Bronchial epithelial cell (primary cell): ENCODE measurements at places on chromosomes 13 and 19.

- peak; percentile 8 for DNase-seq
These were observed 86.8 kb downstream of the SLC25A15 start for GRCh38 chr13:40876020-40876738.

DNA sequence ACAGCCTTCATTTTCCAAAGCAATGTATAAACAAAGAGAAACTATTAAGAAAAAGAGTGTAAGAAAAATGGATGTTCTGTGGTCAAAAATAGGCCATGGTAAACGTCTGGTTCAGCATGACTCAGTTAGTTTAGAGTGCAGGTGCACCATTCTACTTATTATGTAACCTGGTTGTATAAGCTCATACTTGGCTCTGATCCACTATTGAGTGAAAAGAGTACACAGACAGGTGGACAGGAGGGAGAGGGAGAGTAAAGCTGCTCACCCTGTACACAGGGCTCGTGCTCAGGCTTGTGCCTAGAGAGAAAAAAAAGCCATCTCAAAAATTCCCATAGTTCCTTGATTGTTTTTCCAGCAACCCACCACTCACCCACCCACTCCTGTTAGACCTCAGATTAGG is 85.8 kb upstream of the ZNF91 start:
- DNase-seq, result peak; percentile 29

DNA sequence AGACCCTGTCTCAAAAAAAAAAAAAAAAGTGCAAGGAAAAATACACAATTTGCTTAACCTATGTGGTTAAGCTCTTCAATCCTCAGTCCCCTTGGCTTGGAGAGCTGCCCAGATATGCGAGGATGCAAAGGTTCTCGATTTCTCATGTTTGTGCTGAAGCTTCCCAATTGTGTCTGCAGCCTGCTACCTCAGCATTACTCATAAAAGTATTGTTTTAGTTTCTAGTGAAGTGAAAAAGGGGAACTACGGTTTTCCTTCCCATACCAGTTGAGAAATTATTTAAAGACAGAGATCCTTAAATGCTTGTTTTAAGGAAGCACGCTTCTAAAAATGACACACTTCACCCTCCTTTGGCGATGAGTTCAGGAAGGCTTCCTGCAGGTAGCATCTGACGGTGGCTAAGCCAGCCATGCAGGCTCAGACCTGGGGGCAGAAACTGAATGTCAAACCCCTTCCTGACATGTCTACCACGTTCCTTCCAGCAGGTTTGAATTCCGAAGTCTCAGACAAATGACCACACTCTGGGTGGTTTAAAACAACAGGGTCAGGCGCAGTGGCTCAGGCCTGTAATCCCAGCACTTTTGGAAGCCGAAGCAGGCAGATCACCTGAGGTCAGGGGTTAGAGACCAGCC is 47.9 kb downstream of the RUBCNL start:
- DNase-seq, result peak; percentile 23

DNA sequence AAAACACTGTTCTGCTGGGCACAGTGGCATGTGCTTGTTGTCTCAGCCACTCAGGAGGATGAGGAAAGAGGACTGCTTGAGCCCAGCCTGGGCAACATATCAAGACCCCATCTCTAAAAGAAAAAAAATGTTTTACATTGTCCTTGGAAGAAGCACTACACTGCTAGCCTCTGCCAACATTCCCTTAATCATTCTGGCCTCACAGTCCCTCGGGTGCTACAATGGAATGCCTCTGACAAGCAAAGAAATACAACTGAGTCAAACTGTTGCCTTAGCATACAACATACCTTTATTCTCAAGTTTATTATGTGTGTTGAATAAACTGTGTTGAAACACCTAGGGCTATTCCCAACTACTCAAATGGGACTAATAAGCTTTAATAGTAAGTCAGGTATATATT is 56.1 kb downstream of the PSPC1 start:
- DNase-seq, result no peak

- no peak for DNase-seq
These were observed 17.0 kb upstream of the PIK3R2 start for GRCh38 chr19:18135712-18136584.

GRCh38 chr19:47470447-47471195 is 1.1 kb downstream of the SLC8A2 start:
- DNase-seq, result no peak

GRCh38 chr13:27257648-27258253 is 6.4 kb downstream of the RPL21 start:
- no peak for DNase-seq

DNA sequence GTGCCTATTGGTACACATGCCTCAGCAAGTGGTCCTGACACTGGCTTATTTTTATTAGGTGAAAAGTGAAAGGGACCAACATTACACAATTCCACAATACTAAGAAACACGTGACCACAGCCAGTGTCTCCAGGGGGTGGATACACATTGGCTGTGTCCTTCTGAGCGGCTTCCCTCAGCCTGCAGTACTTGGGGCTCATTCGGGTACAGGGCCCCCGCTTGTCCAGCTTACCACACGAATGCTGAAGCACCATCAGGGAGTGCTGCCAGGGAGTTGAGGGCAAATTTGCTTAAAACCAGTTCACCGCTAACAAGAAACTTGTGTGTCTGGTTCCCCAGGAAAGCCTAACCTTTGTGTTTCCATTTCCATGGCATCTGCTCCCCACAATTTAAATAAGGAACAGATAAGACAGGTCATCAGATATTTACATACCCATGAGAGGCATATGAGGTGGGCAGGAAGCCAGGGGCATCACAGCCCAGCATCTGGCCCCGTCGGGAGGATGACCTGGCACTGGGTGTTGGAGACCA is 23.3 kb downstream of the PBX4 start:
- DNase-seq, result peak; percentile 49

- DNase-seq, result no peak
These were observed 6.2 kb upstream of the SHD start for GRCh38 chr19:4272894-4273293.

- DNase-seq, result no peak
These were observed 586.9 kb upstream of the KLHL1 start for GRCh38 chr13:70694996-70695715.

DNA sequence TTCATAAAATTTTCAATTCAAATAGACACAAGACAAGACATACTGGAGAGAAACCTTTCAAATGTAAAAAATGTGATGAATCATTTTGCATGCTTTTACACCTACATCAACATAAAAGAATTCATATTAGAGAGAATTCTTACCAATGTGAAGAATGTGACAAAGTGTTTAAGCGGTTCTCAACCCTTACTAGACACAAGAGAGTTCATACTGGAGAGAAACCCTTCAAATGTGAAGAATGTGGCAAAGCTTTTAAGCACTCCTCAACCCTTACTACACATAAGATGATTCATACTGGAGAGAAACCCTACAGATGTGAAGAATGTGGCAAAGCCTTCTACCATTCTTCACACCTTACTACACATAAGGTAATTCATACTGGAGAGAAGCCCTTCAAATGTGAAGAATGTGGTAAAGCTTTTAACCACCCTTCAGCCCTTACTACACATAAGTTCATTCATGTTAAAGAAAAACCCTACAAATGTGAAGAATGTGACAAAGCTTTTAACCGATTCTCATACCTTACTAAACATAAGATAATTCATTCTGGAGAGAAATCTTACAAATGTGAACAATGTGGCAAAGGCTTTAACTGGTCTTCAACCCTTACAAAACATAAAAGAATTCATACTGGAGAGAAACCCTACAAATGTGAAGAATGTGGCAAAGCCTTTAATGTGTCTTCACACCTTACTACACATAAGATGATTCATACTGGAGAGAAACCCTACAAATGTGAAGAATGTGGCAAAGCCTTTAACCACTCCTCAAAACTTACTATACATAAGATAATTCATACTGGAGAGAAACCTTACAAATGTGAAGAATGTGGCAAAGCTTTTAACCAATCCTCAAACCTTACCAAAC is 24.6 kb upstream of the ZNF431 start:
- peak; percentile 48 for DNase-seq

DNA sequence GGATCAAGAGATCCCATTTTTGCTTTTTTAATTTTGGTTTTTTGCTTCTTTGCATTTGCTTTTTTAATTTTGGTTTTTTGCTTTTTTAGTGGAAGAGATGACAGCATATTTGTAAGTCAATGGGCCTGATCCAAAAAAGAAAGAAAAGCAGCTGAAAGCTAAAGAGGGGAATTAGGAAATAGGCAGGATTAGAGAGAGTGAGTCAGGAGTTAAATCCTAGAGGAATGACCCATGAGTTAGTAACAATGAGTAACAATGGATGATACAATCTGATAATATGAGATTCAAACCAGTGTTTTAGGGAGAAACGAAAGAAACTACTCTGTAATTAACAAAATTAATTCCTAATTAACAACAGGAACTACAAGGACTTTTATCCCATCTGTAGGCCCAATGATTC is 111.2 kb upstream of the SGCG start:
- DNase-seq, result peak; percentile 84

- DNase-seq, result no peak
These were observed 879.6 kb upstream of the SLC10A2 start for GRCh38 chr13:103945836-103946235.

- no peak for DNase-seq
These were observed 80.1 kb downstream of the ESD start for GRCh38 chr13:46716821-46717220.

GRCh38 chr13:108700422-108701170 is 71.2 kb downstream of the MYO16 start:
- DNase-seq, result peak; percentile 4

- DNase-seq, result no peak
These were observed 385.9 kb upstream of the SPRY2 start for GRCh38 chr13:80726868-80727267.

- DNase-seq, result no peak
These were observed 159.1 kb downstream of the KATNAL1 start for GRCh38 chr13:30148171-30148754.

- no peak for DNase-seq
These were observed 31.4 kb downstream of the CDADC1 start for GRCh38 chr13:49279112-49279511.

DNA sequence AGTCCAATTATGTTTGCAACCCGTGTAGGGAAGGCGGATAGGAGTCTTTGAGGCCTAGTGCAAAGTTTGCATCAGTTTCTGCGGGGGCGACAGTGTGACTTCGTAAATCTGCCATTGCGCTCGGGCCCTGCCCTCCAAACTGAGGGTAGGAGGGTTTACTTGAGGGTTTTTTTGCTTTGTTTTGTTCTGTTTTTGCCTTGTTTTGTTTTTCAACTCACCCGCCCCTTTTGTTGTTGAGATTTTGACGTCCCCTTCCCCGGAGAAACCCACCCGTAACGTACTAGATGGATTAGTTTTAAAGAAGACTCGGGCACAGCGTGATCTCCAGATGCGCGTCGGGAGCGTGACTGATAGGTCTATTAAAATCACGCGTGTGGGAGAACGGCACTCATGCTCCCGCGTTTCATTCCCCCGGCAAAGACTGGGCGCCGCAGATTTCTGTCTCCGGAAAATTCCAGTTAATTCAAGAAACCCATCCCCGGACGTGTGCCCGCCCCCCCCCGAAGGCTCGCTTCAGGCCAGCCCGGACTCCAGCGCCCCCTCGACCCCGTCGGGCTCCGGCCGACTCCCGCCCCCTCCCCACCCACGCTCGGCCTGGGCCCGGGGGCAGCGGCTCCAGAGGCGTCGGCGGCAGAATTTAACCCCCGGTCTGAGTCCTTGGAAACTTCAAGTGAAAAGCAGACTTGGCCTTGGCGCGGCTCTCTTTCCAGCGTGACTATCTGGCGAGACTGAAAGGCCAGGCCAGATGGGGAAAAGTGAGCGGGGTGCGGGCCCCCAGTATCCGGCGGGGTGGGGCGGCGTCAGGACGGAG is 5.0 kb downstream of the SOX1 start:
- no peak for DNase-seq

DNA sequence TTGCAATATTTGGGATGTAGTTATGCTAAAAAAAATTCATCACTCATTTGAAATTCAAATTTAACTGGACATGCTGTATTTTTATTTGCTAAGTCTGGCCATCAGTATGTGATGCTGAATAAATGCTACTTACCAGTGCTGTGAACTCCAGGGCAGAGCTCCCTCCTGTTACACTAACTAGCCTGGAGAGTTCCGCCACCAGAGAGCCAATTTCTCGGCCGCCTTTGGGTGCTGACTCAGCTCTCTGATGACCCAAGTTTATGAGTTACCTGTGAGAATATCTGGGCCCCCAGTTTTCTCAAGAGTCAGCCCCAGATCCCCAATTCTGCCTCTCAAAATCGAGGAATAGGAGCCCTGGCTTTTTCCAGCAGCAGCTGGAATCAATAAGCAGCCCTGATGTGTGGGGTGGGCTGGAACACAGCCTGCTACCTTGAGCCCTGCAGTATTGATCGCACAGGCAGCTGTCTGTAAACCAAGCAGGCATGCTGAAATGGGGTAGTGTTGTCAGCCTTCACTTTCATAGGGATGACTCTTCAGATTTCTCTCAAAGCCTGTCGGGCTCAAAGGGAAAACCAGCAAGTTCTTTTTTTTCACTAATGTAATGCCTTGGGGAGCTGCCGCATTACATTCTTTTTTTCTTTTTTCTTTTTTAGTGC is 113.7 kb downstream of the DNAJC15 start:
- no peak for DNase-seq

GRCh38 chr13:23510544-23510916 is 59.7 kb upstream of the TNFRSF19 start:
- DNase-seq, result peak; percentile 74

GRCh38 chr19:39544226-39544903 is 4.4 kb upstream of the EID2 start:
- peak; percentile 60 for DNase-seq

DNA sequence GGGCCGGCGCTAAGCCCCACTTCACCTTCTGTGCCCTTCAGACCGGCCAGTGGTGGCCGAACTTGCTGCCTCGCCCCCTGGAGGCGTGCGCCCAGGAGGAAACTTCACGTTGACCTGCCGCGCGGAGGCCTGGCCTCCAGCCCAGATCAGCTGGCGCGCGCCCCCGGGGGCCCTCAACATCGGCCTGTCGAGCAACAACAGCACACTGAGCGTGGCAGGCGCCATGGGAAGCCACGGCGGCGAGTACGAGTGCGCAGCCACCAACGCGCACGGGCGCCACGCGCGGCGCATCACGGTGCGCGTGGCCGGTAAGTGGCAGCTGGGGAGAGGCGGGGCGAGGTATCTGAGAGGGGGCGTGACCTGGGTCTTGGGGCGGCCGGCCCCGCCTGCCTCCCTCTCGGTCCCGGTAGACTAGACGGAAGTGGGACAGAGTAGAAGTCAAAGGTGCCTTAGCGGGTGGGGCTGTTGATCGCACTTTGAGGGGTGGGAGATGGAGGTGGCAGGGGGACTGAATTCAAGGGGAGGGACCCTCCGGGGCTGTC is 5.6 kb downstream of the ICAM5 start:
- DNase-seq, result no peak

DNA sequence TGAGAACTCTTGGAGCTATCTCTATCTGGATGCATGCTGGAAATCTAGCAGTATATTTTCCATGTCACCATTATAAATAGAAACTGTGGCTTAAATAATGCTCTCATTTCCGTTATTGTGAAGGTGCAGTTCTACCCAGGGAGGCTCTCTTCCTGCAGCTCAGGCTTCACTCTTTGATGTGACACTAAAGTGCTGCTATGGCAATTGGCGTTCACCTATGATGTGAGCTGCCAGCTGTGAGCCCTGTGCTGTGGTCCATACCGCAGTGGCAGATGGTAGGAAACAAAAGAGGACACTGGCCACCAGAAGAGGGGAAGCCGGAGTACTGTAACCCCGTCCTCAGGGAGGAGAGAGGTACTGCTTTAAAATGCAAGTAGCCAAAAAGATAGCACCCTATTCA is 40.6 kb upstream of the ZNF681 start:
- no peak for DNase-seq

- DNase-seq, result no peak
These were observed 21.4 kb upstream of the FRY start for GRCh38 chr13:32010136-32010535.

- no peak for DNase-seq
These were observed 521 bp upstream of the NUP58 start for GRCh38 chr13:25300861-25301346.

- no peak for DNase-seq
These were observed at the start of gene LINGO3 for GRCh38 chr19:2308114-2308556. LINGO3 (minus strand) TSS chr19:2308154; CDS start chr19:2291776, 16,378 bp downstream.
